ENCODE measurements at places on chromosomes 2 and 18.

DNA sequence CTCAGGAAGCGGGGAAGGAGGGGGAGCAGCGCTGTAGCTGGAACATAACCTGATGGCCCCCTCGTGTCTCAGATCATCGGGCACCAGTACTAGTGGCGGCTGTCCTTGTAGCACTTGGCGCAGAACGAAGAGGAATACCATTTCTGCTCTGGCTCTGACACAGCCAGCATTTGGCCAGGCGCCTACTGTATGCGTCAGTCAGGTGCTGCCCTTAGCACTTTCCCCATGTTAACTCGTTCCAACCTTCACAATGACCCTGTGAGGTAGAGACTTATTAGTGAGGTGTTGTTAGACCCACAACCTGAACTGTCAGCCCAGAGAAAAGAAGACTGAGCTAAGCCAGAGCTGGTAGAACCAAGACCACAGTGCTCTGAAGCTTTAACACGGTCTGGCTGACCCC is 47.7 kb upstream of the EML6 start:
- no peak for DNase-seq

GRCh38 chr18:25279133-25279532 is 72.8 kb downstream of the ZNF521 start:
- DNase-seq = no peak

DNA sequence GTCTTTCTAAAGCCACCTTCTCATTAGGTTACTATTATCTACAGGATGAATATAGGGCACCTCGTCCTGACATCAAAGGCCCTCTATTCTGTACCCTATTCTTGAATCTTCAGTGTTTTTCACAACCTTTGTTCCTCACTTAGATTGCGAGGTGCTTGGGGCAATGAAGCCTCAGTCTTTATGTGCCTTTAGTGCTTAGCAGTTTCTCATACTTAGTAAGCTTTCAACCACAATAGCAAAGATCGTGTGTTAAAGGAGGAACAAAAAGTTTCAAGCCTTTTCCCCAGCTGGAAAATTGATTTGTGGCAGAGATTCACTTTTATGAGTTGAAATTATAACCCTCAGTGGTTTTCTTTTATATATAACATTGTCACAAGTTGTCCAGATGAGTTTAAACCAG is 226.9 kb downstream of the MYO3B start:
- DNase-seq = no peak

DNA sequence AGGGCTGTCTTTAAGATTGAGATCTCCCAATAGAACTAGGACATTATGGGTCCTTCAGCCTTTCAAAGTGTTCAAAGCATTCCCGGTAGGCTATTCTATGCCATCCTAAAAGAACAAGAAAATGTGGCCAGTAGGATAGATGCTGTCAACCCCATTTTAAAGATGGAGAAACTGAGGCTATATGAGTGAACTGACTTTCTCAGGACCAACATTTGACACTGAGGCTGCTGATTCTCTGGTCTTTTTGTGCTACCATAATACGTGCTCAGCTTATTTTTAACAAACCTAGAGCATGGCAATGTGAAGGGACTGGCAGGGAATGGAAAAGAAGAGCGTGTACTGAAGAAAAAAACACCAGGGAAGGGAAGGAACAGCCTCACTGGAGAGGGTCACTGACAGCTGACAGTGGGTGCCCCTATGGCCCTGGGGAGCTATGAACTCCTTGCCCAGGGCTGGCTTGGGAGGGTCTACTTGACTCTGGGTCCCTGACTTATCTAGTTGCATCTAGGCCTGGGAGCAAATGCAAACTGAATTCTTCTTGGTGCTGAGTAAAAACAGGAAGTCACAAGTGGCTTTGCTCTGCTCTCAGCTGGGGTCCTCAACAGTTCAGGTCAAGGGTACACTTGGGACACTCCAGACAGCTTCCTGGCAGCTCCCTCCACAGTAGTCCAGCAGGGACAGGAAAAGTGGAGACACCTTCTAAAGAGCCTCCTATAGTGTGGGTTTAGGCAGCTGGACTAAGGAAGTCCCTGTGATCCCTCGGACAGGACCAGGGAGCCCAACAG is 2.3 kb downstream of the CYRIA start:
- no peak for DNase-seq

DNA sequence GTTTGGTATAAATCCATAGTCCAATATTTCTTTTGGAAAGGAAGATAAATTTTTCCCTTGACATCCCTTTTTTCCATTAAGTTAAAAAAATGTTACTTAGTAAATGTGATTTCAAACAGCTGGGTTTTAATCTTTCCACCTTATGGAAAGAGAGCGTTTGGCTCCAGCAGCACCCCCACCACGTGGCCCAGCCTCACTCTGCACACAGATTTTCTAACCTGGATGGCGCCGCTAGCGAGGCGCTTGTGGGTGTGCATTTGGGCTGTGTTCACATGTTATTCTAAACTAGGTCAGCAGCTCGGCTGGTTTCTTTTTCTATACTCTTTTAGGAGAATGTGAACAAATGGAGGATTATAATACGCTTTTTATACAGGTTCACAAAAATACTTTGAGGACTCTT is 218.0 kb downstream of the LDLRAD4 start:
- DNase-seq = peak; percentile 52

DNA sequence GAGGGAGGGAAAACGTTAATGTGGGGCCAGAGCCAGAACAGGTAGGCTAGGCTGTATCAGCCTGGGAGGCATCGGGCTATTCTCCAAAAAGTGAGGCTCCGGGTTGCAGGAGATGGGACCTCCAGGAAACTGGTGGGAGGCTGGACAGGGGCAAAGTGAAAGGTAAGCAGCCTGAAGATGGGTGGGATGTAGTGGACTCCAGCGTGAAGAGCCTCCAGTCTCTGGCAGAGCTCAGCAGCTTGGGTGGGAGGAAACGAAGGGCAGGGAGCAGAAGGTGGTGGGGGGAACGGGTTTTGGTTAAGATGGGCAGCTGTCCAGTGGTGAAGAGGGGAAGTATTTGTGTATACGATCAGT is 3.1 kb upstream of the EMX1 start:
- DNase-seq = no peak

DNA sequence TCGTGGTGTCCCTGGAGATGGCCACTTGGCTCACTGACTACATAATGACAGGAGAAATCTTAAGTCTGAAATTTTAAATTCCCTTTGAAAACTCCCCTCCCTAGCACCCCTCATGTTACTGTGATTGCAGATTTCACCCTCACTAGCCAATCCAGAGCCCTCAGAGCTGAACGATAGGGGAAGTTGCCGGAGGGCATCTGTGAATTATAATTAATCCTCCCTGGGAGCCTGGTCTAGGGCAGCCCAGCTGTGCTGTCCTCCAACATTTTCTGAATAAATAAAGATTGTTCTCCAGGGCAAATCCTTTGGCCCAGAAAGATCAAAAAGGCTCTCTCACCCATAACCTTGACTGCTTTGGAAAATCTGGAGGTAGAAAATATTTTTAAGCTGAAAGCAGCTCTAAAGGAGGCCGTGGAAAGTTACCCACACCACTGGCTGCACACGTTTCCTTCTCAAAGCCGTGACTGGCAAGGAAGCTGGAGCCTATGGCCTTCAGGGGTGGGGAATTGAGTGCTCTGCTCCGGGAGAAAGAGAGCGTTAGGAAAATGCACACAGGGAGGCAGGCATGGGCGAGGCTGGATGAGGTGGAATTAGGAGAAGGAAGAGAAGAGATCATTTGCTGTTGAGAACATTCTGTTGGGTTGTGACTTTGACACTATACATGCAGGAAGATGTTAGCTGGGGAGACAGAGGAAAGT is 68.9 kb upstream of the CNGA3 start:
- DNase-seq = no peak

GRCh38 chr2:196759378-196759706 is 40.1 kb downstream of the GTF3C3 start:
- no peak for DNase-seq

DNA sequence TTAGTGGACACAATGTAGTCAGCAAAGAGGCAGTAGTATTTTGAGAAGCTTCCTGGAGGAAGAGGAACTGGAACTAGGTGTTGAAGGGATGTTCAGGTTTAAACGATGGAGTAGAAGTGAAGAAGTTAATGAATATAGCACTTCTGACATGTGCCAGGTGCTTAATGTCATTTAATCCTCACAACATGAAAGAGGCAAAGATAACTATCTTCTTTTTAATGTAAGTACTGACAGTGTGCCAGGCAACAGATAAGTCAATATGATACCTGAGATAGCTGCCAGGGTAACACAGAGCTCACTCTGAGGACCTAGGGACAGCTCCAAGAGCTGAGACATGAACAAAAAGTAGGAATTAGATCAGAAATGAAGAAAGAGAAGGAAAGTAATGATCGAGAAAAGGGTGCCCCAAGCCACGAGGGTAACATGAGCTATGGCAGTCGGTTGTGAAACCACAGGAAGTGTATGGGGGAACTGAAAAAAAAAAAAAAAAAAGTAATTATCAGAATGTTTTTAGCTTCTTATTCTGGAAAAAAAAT is 140.7 kb downstream of the RNF144A start:
- DNase-seq = peak; percentile 27

DNA sequence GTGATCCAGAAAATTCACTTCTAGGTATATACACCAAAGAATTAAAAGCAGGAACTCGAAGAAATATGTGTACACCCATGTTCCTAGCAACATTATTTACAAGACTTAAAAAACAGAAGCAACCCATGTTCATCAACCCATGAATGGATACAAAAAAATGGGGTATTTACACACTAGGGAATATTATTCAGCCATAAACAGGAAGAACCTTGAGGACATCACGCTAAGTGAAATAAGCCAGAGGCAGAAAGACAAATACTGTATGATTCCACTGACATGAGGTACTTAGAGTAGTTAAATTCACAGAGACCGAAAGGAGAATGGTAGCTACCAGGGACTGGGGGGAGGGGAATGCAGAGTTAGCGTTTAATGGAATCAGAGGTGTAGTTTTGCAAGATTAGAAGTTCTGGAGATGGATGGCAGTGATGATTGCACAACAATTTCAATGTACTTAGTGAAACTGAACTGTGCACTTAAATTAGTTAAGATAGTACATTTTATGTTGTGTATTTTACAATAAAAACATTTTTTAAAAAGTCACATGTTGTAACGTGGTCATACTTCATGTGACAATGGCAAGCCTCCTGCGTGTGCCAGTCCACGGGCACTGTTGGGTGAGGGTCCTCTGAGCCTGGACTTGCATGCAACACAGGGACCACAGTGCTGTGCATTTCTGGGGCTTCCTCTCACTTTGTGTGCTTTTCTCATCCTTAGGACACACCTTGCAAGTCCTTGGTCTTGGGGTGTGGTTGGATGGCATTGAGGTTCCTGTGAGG is 206.1 kb upstream of the HDAC4 start:
- no peak for DNase-seq

- no peak for DNase-seq
These were observed 66.7 kb upstream of the SLC14A2 start for GRCh38 chr18:45548614-45549013.

DNA sequence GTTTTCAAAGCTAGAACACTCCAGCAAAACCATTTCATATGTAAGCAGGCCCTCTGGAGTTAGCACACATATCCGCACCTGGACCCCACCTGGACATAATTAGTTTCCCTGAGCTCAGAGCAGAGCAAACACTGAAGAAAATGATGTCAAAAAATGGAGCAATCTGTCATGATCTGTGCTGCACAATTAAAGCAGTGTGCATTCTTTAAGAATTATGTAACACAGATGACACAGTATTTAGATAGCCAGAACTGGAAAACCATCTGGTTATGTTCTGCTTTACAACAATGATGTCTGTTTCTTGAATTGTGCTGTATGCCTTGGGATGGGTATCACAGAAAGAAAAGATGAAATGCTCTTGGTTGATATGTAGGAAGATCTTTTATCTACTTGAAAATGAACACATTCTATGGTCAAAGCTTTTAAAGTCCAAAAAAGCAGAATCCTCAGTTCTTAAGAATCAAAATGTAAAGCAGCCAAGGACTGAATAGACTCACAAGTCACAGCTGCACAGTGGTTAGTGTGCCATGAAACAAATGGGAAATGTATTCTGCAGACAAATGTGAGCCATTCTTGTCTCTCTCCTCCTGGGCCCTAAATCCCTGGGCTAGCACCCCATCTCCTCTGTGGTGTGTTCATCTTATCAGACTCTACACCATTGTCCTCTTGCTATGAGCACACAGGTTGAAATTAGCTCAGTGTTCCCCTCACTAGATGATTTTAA is 36.8 kb downstream of the HRH4 start:
- no peak for DNase-seq

- DNase-seq = no peak
These were observed 221.7 kb downstream of the SOX11 start for GRCh38 chr2:5913711-5914395.

GRCh38 chr2:70984576-70985282 is 6.3 kb downstream of the ANKRD53 start:
- DNase-seq = peak; percentile 84

GRCh38 chr18:63440219-63440618 is 17.9 kb upstream of the VPS4B start:
- no peak for DNase-seq

Measured in CD4-positive, alpha-beta T cell treated with Interleukin-12 subunit alpha and Interleukin-12 subunit beta, for 1 hour (primary cell).